ENCODE measurements at places on chromosomes 2 and 18.

GRCh38 chr2:59575191-59575590 is 978.3 kb downstream of the BCL11A start:
- DNase-seq, result no peak

DNA sequence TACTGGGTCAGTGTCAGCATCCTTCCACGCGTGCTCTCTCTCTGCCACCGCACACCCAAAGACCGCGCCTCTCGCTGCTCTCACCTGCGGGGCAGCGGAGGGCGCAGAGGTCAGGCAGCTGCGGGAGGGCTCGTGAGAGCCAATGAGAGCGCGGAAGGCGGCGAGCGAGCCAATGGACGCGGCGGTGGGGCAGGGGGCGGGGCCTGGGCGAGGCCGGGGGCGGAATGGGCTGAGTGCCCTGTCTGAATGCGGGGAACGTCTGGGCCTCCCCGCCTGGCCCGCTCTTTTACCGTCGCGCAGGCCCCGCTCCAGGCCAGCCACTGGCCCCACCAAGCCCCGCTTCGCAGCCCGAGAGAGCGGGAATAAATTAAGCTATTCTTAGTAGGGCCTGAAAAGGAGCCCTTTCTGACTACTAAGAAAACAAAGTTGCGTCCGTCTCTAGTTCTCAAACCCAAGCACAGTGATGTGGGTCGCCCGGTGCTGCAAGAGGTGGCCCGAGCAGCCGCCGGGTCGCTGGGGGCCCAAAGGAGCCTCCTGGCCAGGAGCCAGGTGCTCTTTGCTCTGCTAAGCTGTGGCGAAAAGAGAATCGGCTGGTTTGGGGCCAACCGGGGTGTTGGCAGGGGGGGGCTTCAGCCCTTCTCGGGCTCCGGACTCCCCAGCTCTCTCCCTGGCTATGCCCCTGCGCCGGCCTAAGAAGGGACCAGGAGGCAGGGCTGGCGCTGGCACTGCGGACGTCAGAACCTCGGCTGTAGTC is 81.1 kb upstream of the GLI2 start:
- DNase-seq, result no peak

DNA sequence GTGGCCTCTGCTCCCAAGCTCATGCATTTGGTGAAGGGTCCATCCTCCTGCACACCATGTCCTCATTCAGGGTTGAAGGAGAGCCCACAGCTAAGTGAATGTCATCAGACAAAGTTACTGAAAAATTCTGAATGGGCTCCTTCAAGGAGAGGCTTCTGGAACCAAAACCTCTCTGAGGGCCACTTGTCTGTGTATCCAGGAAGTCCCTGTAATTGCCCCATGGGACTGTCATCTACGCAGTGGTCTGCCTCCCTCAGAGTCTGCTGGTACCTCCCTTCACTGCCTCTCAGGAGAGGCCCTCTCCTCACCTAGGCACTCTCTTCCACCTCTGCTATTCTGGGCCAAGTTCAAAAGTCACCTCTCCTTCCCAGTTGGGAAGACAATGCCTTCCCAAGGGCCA is 68.0 kb downstream of the SLC4A5 start:
- DNase-seq, result no peak

GRCh38 chr2:58354230-58354629 is 113.1 kb upstream of the FANCL start:
- no peak for DNase-seq

Data from NT2/D1 (cell line).